Stimulated activated CD4-positive, alpha-beta T cell treated with anti-CD3 and anti-CD28 coated beads, Interleukin-15, amount 100 ng/mL, for 1 hour (primary cell): ENCODE measurements at places on chromosomes 7 and 10.

DNA sequence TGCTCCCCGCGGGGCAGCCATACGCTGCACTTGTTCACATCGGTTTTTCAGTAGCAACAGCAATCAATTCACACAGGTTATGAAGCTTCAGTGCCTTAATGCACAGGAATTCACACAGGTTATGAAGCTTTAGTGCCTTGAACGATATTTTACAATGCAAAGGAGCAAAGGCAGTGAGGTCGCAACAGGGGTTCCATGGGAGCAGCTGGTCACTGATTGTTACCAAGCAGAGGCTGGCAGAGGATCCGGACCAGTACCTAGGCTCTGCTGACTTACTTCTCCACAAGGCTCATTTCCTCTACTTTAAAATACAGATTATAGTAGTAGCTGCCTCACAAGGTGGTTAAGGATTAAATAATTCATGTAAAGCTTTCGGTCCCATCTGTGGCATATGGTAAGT, 95.2 kb upstream of the ODAD2 start:
- DNase-seq = no peak

GRCh38 chr10:4383651-4384098, 442.3 kb upstream of the AKR1E2 start:
- DNase-seq = no peak

- no peak for DNase-seq
Observed at GRCh38 chr10:13453896-13454295, 74.9 kb downstream of the BEND7 start.

DNA sequence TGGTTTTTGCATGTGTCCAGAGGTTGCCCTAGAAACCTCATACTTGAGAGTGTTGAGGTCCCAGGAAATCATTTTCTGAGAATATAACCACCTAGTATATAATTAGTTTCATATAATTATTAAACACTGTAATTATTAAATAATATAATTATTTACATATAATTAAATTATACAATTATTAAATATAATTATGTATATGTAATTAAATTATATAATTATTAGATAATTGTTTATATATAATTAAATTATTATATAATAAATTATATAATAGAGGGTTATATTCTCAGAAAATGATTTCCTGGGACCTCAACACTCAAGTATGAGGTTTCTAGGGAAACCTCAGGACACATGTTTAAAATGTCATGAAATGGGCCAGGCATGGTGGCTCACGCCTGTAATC, 27.6 kb downstream of the SCRN1 start:
- no peak for DNase-seq
